ENCODE measurements at places on chromosomes 16 and 17. TPM values are rescaled to one million over a fixed set of nuclear protein-coding genes. Genes with fewer than 3 reads are reported as not detected.

GRCh38 chr16:2912330-2913199 is 834 bp downstream of the FLYWCH1 start:
- no peak for DNase-seq

- no peak for DNase-seq
Measured at GRCh38 chr16:57528499-57529390, 7.6 kb downstream of the CCDC102A start.

SLC47A1 gene
- not detected for total RNA-seq

KRT33B gene
- not detected for total RNA-seq

TELO2 gene
- total RNA-seq, result 60.0 TPM

LIMD2 gene
- 259 TPM for total RNA-seq

Data from GM12878 (cell line).